ENCODE measurements at places on chromosomes 12 and 14. TPM values are rescaled to one million over a fixed set of nuclear protein-coding genes. Genes with fewer than 3 reads are reported as not detected.
A peak's percentile ranks its signal among the peaks of the same experiment; 100 is the strongest.

GRCh38 chr14:58919217-58919616 is 269.2 kb upstream of the DAAM1 start:
- H3K4me1 ChIP-seq, result no peaks in the 10 kb centered on the region
- H3K27ac ChIP-seq, result no peak overlapping the region
- H3K4me3 ChIP-seq, result no peak overlapping the region
- peaks cover 3% of the 10 kb centered on the region for H3K27me3 ChIP-seq

DNA sequence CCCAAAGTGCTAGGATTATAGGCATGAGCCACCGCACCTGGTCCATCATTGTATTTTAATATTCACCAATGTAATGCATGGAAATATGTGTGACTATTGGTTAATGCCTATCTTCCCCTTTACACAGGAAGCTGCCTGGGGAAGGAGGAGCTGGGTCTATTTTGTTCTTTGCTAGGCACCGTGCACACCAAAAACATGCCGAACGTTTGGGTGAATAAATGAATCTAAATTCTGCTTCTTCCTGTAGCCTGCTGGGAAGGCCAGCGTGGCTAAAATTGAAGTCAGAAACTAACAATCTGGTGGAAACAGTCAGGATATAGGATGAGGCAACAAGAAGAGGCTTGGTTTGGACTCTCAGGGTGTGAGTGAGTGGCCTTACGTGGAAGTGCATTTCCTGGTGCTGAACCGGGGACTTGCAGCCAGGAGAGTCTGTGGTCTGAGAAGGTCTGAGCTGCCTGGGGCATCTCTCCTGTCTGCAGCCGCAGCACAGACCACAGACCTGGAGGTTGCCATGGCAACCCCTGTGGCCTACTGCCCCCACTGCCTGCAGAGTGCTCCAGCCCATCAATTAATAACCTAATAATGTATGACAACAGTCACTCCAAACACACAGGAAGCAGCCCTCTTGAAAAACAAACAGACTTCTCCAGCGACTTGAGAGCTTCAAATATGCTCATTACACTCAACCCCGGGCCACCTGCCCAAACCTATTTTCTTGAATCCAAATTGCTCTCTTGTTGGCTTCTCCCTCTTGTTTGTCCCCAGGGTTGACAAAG is 5.5 kb upstream of the GPR68 start:
- DNase-seq, result peak; percentile 91
- H3K4me1 ChIP-seq, result peaks cover 91% of the 10 kb centered on the region
- peaks cover 48% of the 10 kb centered on the region for H3K36me3 ChIP-seq

DNA sequence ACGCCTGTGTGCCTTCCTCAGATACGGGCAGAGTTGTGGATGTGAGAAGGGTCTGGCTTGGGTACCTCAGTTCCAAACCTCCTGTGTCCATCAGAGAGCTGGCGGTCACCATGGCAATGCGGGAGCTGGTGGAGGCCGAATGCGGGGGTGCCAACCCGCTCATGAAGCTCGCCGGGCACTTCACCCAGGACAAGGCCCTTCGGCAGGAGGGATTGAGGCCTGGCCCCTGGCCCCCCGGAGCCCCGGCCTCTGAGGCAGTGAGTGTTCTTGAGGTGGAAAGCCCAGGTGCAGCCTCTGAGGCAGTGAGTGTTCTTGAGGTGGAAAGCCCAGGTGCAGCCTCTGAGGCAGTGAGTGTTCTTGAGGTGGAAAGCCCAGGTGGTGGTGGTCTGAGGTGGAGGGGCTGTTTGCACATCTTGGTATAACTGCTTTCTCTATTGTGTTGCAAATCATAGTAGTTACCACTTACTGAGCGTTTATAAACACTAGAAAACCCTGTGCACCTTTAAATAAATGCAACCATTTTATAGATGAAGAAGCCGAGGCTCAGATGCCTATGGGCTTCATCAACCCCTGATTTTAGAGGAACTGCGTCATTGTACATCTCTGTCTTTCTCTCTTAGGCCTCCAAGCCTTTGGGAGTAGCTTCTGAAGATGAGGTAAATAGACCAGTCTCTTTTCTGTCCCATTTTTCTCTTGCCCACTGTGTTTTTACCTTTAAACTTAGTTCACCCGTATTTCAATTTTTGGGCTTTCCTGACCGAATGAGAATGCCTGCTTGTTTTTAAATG is 976 bp downstream of the PEX5 start:
- peak overlapping the region; percentile 72 for H3K4me3 ChIP-seq
- peaks cover 25% of the 10 kb centered on the region for H3K4me1 ChIP-seq
- DNase-seq, result no peak
- no peaks in the 10 kb centered on the region for H3K27me3 ChIP-seq

DNA sequence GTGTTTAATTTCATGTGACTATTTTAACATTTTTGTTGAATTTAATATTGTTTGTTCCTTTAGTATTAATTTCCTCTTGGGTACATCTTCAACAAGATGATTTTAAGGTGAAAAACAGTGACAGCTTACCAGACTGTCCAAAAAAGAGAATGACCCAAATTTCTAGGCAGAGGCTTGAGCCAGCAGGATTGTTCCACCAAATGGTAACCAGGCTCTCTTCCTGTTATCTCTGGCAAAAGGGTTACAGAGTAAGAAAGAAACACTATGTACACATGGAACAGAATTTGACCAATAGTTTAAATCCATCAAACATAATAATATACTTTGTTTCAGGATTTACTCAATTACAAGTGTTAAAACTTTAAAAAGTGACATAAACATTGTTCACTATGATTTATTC is 39.0 kb downstream of the YAF2 start:
- no peaks in the 10 kb centered on the region for H3K27me3 ChIP-seq
- H3K36me3 ChIP-seq, result peaks cover 13% of the 10 kb centered on the region
- no peak for DNase-seq
- no peak overlapping the region for H3K27ac ChIP-seq

DNA sequence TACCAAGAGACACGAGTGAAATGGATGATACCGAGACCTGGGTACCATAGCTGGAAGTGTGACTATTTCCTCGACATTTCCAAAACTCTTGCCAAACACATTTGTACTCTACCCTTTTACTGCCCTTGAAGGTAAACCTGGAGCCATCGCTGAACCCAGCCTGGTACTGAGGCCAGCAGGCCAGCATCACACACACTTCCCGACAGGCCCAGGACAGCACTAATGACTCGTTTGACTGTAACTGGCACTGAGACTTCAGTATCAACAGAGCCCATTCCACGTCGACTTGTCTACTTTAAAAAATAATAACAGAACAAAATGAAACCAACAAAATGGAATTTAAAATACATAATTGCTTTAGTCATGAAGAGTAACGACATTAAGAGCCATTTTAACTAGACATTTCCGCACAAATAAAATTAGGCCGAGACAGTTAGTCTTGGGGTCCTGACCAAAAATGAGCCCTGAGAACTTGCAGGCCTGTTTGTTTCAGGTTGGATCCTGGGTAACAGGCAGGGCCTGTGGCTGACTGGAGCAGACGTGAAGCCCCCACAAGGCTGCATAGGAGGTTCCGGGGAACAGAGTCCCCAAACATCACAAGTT is 94.3 kb downstream of the RIMBP2 start:
- H3K27ac ChIP-seq, result no peak overlapping the region
- H3K4me3 ChIP-seq, result no peak overlapping the region
- H3K27me3 ChIP-seq, result no peaks in the 10 kb centered on the region
- DNase-seq, result no peak

DNA sequence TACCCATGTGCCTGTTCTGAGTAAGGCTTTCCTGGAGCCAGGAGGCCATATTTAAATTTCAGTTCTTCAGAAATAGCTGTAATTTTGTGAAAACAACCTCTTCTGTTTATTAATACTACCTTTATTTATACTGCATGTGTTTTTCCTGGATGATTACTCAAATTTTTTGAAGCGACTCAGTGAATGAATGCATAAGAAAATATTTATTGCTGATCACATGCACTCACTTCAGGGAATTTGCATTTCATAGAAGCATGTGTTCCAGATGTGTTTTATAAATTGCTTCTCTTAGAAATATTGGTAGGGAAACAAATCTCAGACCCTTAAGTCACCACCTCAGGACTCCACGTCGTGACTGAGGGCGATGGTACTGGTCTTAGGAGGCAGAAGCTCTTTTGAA is 21.8 kb upstream of the DCN start:
- H3K4me1 ChIP-seq, result no peaks in the 10 kb centered on the region
- H3K27ac ChIP-seq, result no peak overlapping the region
- DNase-seq, result no peak
- H3K4me3 ChIP-seq, result no peak overlapping the region
- no peaks in the 10 kb centered on the region for H3K36me3 ChIP-seq

DNA sequence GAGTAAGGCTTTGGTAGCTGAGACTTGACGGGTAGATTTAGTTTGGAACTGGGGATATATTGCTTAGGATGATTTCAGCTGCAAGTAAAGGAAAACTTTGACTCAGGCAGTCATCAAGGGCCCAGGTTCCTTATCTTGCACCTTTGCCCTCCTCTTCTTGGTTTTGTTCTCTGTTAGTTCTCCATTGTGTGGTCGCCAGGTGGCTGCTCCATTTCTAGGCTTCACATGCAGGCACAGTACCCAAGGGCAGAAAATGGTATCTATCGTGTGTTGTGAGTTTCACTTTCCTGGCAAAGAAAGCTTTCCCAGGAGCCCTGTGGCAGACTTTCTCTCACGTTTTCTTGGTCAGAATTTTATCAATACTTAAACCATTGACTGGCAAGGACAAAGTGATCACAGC is 50.8 kb downstream of the VRK1 start:
- H3K4me3 ChIP-seq, result no peak overlapping the region
- no peak overlapping the region for H3K27ac ChIP-seq
- no peak for DNase-seq
- H3K4me1 ChIP-seq, result peaks cover 17% of the 10 kb centered on the region

ANO4 gene
- not detected for total RNA-seq

DNA sequence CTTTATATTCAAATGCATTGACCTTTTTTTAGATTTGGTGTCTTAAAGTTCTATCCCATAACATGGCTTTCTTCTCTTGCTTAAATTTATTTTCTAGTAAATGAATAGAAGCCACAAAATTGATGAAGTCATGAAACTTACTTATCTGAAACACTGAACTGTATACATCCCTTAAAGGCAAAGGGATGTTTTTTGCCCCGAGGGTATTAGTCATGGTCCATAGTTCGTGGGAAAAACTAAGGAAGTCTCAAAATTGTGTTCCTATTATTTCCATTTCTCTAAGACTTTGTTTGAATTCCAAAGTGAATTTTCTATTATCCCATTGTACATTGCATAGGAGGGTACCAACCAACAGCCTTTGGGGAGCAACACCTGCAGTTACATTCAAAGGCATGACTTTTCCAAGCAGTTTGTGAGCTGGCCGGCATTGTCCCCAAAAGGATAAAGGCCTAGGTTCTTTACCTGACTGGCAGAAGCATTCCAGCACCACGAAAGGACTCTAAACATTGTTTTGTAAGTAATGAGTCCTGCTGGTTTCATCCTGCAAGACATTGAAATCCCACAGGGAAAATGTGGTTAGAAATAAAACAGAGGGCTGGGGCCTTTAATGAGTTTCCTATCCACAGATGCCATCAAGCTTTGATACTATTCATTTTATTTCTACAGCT is 473.5 kb downstream of the PRKD1 start:
- H3K36me3 ChIP-seq, result no peaks in the 10 kb centered on the region
- no peak overlapping the region for H3K27ac ChIP-seq
- H3K4me3 ChIP-seq, result no peak overlapping the region
- no peak for DNase-seq
- H3K27me3 ChIP-seq, result no peaks in the 10 kb centered on the region

TSPAN31 gene
- 19.4 TPM for total RNA-seq

- no peak overlapping the region for H3K27ac ChIP-seq
- no peak overlapping the region for H3K4me3 ChIP-seq
- no peaks in the 10 kb centered on the region for H3K36me3 ChIP-seq
- no peak for DNase-seq
Observed at GRCh38 chr12:53843545-53843944, 91.8 kb upstream of the CISTR start.

PKP2 gene
- not detected for total RNA-seq

GRCh38 chr12:123836292-123836691 is 74.2 kb downstream of the DNAH10 start:
- H3K27ac ChIP-seq, result no peak overlapping the region
- peaks cover 2% of the 10 kb centered on the region for H3K27me3 ChIP-seq
- DNase-seq, result no peak
- H3K36me3 ChIP-seq, result no peaks in the 10 kb centered on the region

- H3K36me3 ChIP-seq, result no peaks in the 10 kb centered on the region
- DNase-seq, result no peak
- H3K4me3 ChIP-seq, result no peak overlapping the region
- H3K27ac ChIP-seq, result no peak overlapping the region
- no peaks in the 10 kb centered on the region for H3K27me3 ChIP-seq
- H3K4me1 ChIP-seq, result no peaks in the 10 kb centered on the region
Observed at GRCh38 chr14:105212541-105213300, 31.6 kb upstream of the NUDT14 start.

GRCh38 chr12:122984612-122985337 is 4.3 kb downstream of the ARL6IP4 start:
- no peak for DNase-seq
- H3K27me3 ChIP-seq, result no peaks in the 10 kb centered on the region
- no peak overlapping the region for H3K4me3 ChIP-seq
- peak overlapping the region; percentile 17 for H3K27ac ChIP-seq
- peaks cover 6% of the 10 kb centered on the region for H3K36me3 ChIP-seq

- H3K4me3 ChIP-seq, result no peak overlapping the region
- H3K27ac ChIP-seq, result no peak overlapping the region
- H3K4me1 ChIP-seq, result no peaks in the 10 kb centered on the region
- H3K36me3 ChIP-seq, result peaks cover 6% of the 10 kb centered on the region
- no peak for DNase-seq
Observed at GRCh38 chr14:89185919-89186855, 230.8 kb downstream of the FOXN3 start.

GRCh38 chr12:60693019-60693626 is 1097.3 kb downstream of the SLC16A7 start:
- H3K4me3 ChIP-seq, result no peak overlapping the region
- no peaks in the 10 kb centered on the region for H3K36me3 ChIP-seq
- no peaks in the 10 kb centered on the region for H3K27me3 ChIP-seq
- H3K27ac ChIP-seq, result no peak overlapping the region
- no peaks in the 10 kb centered on the region for H3K4me1 ChIP-seq
- no peak for DNase-seq

ACOT4 gene
- total RNA-seq, result 1.5 TPM

MEG3 gene
- not detected for total RNA-seq

DNA sequence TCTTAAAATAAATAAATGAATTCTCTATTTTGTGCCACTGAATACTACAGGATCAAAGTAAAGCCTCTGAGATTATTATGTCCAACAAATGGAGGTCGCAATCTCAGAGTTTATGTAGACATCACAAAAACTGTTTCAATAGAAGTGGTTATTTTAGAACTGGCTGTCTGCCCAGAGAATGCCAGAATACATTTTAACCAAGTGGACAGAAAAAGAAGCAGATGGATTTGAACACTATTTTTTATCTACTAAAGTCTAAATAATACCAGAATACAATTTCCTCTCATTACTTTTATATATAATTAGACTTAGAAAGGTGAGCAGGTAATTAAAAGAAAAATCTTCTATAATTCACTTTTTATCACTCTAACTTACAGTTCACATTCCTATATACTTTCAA is 118.3 kb downstream of the MED13L start:
- no peak overlapping the region for H3K27ac ChIP-seq
- H3K4me3 ChIP-seq, result no peak overlapping the region
- peaks cover 2% of the 10 kb centered on the region for H3K36me3 ChIP-seq

KLHDC2 gene
- 25.3 TPM for total RNA-seq
